SK-N-SH (cell line): ENCODE measurements at places on chromosomes 7 and 10.

GRCh38 chr7:25789701-25790640 lies 362.0 kb upstream of the NFE2L3 start:
- no peak for DNase-seq

DNA sequence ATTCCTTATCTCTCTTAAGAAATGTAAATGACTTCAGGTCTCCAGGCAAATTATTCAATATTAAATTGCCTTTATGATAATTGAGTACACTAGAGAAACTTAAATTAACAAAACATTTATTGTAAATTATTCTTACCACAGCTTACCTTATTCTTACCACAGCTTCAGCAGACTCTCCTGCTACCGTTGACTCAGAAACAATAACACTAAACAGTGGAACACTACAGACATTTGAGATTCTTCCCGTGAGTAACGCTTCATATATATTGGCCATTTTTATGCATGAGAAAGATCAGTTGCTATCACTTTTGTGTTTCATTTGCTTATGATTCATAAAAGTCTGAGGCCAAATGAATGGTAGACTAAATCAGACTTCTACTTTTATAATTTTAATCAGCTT lies 28.7 kb downstream of the TMEM243 start:
- no peak for DNase-seq

DNA sequence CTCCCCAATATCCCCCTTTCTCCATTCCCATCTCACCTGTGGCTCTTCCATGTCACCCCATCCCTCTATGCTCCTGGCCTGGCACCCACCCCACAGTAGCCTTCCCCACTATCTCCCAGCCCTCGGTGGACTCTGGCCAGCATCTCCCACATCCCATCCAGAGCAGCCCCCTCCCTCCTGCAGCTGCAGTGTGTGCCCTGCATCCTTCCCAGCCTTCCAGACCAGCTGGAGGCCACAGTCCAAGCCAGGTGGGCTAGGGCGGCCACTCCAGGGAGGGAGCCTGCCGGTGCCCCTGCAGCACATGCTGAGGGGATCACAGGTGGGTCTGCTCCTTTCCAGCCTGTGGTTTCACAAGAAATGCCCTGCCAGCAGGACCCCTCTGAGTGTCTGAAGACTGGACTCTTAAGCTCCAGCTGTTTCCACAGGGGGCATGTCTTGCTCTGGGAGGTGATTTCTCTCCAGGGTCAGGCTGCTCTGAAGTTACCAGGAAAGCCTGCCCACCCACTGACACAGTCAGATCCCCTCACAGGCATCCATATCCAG lies 90.9 kb upstream of the PPIF start:
- DNase-seq, result peak; percentile 59

GRCh38 chr10:94760586-94761178 lies 1.8 kb upstream of the CYP2C19 start:
- no peak for DNase-seq

GRCh38 chr7:28773423-28774145 lies 184.5 kb downstream of the TRIL start:
- no peak for DNase-seq

GRCh38 chr10:3972460-3973301 lies 187.7 kb upstream of the KLF6 start:
- DNase-seq, result no peak

GRCh38 chr10:115849197-115849596 lies 423.8 kb downstream of the GFRA1 start:
- DNase-seq, result no peak

DNA sequence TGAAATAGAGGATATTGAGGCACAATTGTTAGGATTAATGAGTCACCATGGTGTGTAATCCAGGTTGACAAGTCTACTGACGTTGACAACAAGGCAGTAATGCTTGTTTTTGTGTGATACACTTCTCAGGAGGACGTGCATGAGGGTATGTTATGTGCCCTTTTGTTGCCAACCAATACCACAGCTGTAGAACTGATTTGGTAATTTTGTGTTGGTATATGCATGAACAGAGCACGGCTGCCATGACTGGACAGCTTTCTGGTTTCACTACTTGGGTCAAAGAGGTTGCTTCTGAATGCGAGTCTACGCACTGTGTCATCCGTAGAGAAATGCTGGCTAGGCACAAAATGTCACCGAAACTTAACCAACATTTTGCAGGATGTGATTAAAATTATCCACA lies 32.9 kb downstream of the PHTF2 start:
- DNase-seq, result no peak
